ENCODE measurements at places on chromosomes 2 and 18.
A peak's percentile ranks its signal among the peaks of the same experiment; 100 is the strongest.

DNA sequence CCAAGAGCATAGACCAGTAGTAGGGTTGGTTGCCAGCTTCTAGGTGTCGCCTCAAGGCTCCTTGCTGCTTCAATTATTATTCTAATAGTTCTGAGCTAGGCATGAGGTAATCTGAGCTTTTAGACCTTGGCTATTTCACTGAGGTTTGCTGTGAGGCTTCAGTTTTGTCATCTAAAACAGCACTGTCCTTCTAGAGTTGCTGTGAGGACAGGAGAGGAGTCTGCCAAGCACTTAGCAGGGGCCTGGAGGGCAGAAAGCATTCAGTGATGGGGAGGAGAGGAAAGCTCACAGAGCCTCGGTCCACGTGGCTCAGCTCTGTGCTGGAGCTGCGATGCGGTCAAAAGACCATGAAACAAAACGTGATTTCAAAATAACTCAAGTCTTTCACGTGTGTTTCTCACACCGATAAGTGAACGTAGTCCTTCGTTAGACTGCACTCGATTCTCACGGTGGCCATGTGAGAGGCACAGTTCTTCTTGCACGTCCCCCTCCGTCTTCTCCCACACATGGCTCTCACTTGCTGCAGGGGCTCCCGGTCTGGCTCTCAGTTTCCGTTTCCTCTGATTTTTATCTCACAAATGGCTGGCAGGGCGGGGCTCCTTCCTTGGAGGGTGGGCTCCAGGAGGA is 113.7 kb downstream of the B3GNT2 start:
- no peak for DNase-seq

GRCh38 chr2:171893824-171894611 is at the start of gene SLC25A12:
Gene SLC25A12, minus strand, starts transcription at chr2:171894244. Its CDS starts 30 bp downstream, at chr2:171894214.
- DNase-seq: peak; percentile 53

DNA sequence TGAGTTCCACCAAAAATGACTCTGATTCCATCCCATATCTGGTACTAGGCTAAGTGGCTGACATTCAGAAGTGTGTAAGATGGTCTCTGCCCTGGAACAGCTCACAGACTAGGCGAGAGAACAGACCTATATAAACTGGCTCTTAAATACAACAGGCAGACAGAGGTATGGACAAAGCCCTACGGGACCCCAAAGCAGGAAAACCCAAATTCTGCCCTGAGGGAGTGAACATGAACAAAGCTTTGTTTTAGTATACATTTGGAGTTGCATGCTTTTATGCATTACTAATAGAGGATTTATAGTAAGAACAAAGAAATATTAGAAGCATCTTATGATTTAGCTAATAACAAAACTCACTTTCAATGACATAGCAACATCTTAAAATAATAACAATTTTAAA is 25.1 kb downstream of the GDF7 start:
- DNase-seq: no peak

GRCh38 chr2:140639628-140640027 is 1491.2 kb downstream of the LRP1B start:
- DNase-seq: no peak

- no peak for DNase-seq
Measured at GRCh38 chr2:232563580-232563979, 13.1 kb downstream of the EIF4E2 start.

DNA sequence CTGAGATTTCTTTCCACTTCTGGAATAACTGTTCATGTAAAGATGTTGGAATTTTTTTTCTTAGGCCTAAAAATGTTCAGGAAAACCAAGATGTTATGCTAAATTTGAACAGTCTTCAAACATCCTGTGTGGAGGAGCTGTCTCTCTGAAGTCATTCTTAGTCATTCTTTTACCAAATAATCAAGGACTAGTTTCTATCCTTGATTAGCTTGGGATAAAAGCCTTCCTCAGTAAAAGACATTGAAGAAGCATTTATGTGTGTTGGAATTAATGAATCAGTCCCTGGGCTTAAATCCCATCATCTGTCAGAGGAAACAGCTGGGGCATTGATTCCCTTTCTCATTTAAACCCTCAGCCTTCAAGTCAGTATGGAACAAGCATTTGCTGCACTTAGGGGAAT is 300.1 kb upstream of the NXPH2 start:
- no peak for DNase-seq

GRCh38 chr2:151106805-151107506 is 154.7 kb downstream of the RBM43 start:
- DNase-seq: no peak

- no peak for DNase-seq
Measured at GRCh38 chr2:236971919-236972381, 113.7 kb upstream of the COPS8 start.

GRCh38 chr18:778194-778927 is 33.7 kb downstream of the YES1 start:
- DNase-seq: no peak

- DNase-seq: no peak
Measured at GRCh38 chr2:178269438-178270224, 75.3 kb downstream of the OSBPL6 start.

DNA sequence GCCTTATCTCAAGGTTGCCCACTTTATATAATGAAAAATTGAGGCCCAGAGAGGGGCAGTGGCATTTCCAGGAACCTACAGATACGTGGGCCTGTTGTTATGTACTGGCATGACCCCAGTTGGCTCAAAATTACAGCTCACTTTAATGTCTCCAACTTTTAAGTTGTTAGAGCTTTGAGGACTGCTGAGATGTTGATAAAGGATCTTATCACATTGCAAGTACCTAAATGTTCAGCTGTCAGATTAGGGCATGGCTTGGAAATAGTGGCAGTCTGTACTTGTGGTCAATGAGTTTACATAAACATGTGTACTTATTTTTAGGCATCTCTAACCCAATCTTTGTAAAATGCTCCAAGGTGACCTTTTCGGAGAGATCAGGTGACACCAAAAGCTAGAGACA is 14.6 kb downstream of the SLC4A5 start:
- no peak for DNase-seq

DNA sequence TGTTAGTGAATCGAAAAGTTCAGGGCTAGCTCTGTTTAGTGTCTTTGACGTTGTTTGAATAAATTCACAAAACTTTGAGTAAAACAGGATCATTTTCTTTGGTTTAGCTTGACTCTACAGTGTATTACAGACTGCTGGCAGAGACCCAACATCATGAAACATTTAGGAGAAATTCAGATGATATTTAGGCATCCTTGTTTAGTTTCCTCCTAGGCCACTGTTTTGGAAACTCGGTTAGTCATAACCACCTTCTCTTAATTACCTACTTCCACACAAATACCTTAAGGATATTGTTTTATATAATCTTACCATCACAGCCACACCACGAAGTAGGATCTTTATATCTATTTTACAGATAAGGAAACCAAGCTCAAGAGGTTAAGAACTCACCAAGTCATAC is 7.8 kb downstream of the LIMS1 start:
- no peak for DNase-seq

DNA sequence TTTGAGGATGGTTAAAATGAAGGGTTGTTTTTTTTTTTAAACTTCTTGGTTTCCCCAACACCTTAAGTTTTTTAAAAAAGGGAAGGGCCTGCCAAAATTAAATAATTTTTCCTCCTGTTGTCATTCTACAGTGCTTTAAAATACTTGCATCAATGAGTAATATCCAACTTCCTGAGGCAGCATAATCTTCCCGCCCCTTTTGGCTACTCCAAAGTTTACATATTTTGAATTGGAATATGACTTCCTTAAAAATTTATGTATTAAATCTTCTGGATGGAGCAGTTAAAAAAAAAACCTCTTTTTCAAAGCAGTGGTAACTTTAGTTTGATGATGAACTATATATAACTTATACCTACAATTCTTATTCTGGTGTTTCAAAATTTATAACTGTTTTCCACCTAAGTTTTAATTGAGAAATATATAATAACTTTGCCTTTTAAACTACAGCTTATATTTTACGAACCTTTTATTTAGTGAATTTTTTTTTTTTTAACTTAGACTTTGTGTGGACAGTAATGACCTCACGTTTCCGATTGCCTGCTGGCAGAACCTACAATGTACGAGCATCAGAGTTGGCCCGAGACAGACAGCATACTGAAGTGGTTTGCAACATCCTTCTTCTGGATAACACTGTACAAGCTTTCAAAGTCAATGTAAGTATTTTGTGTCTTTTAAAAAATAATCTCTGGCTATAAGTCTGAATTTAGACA is 49.8 kb downstream of the PTPN4 start:
- DNase-seq: no peak

DNA sequence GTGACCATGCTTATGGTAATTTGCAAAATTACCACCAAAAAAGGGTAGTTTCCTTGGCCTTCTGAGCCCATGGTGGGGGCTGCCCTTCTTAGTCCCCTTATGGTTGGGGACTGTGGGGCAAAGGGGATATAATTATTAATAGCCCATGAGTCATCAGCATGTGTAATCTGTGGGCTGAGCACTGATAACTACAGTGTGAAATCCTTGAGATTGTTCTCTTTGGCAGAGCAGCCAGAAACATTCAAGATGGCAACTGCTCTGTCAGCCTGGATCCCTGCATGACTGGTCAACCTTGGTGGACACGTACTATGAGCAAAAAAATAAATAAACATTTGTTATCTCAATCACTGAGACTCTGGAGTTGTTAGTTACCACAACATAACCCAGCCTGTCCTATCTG is 61.3 kb downstream of the MGAT4A start:
- DNase-seq: no peak

GRCh38 chr2:74100254-74101216 is 47.2 kb downstream of the BOLA3 start:
- no peak for DNase-seq

- DNase-seq: no peak
Measured at GRCh38 chr2:181954538-181954883, 31.1 kb upstream of the PPP1R1C start.

DNA sequence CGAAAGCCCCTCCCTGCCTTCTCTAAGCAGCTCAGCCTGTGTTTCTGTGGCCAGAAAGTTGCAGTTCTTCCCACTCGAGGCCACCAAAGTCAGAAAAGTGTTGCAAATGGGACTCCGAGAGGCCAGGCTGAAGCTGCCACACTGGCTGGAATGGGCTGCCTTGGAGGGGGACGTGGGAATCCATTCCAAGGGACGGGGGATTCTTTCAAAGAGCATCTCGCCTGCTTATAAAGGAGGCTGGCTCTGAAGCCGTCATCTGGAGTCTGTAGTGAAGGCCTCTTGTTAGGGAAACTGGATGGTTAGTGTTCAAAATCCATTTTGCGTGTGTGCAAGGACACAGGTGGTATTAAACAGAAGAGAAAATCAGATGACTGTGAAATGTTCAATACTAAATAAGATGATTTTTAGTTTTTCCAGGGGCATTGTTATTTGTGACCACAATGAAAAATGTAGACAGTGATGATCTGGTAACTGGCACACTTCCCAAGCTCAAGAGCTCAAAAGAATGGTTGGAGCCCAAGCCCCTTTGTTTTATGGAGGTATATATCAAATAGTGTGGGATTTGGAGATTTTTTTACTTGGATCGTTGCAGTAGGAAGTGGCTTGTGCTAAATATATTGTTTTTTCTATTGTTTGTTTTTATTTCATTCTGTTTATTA is 782 bp downstream of the FAM228B start:
- DNase-seq: no peak

DNA sequence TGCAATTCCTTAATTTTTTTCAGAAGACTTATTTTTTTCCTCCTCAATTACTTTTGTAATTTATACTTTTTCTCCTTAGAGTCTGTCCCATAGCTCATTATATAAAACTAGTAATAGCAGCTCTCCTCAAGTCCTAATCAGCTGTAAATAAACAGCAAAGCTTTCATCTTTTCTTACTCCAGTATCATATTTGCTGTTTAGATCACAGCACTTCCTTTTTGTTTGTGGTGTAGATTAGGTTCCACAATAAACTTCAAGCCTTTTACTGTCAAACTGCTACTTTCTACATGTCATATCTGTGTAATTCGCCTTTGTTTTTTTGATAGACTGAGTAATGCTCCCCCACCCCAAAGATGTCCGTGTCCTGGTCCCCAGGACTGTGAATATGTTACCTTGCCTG is 25.5 kb downstream of the GCG start:
- DNase-seq: no peak

DNA sequence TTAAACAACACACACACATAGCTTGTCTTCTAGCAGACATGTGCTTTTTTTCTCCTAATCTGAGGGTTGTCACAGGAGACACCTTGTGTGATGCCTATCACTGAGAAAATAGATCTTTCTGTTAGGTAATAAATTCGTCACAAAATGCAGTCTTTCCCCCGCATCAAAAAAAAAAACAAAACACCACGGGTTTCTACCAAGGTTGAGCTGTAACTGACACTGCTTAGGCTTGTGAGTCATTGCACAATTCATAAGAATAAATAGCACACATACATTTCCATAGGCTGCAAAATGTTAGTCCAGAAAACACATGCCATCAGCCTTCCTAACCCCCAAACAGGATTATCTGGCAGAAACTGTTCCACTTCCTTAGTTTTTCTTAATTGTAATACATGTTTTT is 6.5 kb downstream of the TMEM163 start:
- no peak for DNase-seq

GRCh38 chr18:44973282-44973681 is 292.6 kb downstream of the SETBP1 start:
- no peak for DNase-seq

DNA sequence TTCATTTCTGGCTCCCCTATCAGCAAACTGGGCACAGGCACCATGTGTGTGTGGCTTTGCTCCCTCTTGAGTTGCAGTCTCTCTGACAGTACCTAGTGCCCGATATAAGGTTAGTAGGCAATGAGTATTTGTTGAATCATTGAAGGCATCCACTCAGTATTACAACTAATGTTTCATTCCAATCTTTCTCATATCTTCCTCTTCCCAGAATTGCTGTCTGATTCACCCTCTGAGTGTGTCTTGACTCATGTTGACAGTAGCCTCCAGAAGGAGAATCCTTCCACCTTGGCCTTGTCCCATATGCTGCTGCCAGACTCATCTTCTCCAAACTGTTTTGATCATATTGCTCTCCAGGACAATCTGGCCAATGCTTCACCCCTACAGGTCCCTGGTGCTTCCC is 202.5 kb downstream of the LRRTM1 start:
- DNase-seq: no peak

- no peak for DNase-seq
Measured at GRCh38 chr2:239724194-239724849, 300.8 kb downstream of the NDUFA10 start.

DNA sequence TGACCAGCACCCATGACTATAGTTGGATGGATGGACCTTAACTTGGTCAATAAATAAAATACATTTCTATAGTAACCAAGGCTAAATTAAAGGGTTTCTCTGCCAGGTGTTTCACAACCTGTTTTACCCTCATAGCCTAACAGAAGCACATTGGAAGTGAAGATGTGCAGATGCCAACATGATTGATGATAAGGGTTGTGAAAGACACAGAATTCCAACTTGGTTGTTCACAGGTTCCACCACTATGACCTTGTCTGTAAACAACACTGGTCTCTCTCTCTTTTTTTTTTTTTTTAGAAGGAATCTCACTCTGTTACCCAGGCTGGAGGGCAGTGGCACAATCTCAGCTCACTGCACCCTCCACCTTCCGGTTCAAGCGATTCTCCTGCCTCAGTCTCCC is 37.5 kb upstream of the PTH2R start:
- DNase-seq: no peak

- no peak for DNase-seq
Measured at GRCh38 chr2:584863-585823, 92.1 kb downstream of the TMEM18 start.

Data from stimulated activated CD4-positive, alpha-beta T cell treated with anti-CD3 and anti-CD28 coated beads, TNF-alpha, amount 100 ng/mL, for 4 hours (primary cell).